ENCODE measurements at places on chromosomes 16 and 17.

DNA sequence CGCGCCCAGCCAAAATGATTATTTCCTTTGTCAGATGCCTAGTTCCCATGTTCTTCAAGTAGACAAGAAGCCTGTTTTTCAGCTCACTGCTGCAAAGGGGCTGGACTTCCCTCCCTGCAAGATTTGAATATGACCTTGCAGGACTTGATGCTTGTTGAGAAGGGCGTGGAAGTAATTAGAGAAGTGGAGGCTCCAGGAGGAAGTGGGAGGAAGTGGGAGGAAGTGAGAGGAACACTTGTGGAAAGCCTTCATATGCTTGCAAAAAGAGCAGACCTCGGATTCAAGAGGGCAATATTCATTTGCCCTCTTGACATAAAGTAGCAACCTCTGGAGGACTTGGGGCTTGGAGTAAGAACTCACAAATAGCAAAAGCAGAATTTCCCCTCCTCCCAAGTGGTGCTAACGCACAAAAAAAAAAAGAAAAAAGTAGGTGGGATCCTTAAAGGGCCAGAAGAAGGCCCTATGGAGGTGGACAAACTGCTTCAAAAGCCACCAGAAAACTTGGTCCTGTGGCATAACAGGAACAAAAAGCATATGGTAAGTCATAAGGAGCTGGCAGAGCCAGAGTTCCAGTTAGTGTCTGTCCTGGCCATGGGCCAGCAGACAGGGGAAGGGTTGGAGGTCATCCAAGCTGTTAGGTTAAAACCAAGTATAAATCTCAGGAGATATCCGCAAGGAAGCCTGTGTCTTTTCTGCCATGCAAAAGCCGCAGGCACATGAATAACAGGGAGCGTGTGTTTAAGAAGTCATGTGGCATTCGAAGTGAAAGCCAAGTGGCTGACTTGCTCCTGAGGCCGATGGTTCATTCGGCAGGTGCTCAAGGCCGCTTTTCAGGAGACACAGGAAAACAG lies 20.6 kb upstream of the PRKAR1A start:
- DNase-seq = peak; percentile 41

GRCh38 chr17:69856946-69857345 lies 218.1 kb upstream of the KCNJ16 start:
- no peak for DNase-seq

- no peak for DNase-seq
Measured at GRCh38 chr16:47774661-47775060, 313.5 kb downstream of the PHKB start.

GRCh38 chr17:79188685-79189084 lies 114.1 kb downstream of the ENGASE start:
- DNase-seq = no peak

- no peak for DNase-seq
Measured at GRCh38 chr16:85047867-85048455, 20.4 kb downstream of the KIAA0513 start.

DNA sequence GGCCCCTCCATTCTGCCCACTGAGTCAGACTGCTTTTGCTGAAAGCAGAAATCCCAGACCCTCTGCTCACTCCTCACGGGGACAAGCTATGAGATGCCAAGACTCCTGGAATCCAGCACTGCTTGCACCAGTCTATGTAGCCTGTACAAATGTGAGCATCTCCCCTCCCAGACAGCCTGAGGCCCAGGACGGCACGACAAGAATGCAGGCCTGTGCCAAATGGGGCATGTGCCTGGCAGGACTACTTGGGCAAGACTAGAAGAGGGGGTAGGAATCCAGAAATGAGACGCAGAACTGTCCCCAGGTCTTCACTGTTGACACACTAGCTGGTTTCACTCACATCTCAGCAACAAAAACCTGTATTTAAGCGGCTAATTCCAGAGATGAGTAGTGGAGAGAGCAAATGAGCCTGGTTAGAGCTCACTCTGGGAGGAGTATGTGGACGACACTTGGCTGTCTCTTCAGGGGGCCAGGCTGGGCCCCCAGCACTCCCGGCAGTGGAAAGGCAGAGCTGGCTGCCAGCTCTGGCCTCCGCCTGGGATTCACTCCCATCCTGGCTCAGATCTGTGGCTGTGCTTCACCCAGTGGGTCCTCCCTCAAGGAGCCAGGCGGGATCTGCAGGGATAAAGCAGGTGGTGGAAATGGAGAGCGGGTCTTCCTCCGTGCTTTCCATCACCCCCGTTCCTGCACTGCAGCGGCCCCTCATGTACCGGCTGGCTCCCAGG lies 2.9 kb upstream of the MYO1C start:
- no peak for DNase-seq

DNA sequence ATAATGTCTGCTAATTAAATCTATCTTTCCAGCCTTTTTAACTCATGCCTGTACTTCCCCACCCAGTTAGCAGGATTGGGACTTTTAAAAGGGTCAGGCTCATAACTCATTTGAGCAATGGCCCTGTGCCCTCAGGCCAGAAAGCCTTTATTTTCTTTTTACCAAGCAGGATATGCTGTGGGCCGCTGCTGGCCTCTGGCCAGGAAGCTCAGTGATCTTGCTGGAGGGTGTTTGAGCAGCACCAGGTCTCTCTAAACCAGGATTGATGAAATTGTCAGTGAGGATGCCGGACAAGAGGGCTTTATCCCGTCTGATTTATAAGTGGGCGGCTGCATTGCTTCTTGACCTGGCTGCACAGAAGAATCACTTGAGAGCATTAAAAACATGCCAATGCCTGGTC lies 187.8 kb downstream of the RAB11FIP4 start:
- no peak for DNase-seq

GRCh38 chr17:75352079-75352569 lies 53.4 kb downstream of the GRB2 start:
- no peak for DNase-seq

- DNase-seq = no peak
Measured at GRCh38 chr17:4577386-4577993, 6.8 kb upstream of the SMTNL2 start.

DNA sequence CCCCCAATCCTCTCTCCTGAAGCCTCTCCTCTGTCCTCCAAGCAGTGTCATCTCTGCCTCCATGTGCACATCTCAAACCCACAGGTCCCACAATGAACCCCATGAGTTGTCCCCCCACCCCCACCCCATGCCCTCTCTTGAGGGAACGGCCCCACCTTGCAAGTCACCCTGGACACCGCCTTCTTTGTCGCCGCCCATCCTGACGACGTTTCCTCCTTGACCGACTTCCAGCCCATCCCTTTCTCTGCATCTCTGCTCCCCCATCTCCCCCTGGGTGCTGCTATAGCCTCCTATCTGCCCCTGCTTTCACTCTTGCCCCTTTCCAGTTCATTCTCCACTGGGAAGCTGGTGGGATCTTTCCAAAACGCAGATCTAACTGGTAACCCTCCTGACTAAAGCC lies 1.7 kb upstream of the SPATA20 start:
- no peak for DNase-seq

GRCh38 chr17:63685041-63685440 lies 14.9 kb downstream of the LIMD2 start:
- no peak for DNase-seq

GRCh38 chr17:75270218-75270965 lies 639 bp downstream of the MIF4GD start:
- DNase-seq = peak; percentile 66

DNA sequence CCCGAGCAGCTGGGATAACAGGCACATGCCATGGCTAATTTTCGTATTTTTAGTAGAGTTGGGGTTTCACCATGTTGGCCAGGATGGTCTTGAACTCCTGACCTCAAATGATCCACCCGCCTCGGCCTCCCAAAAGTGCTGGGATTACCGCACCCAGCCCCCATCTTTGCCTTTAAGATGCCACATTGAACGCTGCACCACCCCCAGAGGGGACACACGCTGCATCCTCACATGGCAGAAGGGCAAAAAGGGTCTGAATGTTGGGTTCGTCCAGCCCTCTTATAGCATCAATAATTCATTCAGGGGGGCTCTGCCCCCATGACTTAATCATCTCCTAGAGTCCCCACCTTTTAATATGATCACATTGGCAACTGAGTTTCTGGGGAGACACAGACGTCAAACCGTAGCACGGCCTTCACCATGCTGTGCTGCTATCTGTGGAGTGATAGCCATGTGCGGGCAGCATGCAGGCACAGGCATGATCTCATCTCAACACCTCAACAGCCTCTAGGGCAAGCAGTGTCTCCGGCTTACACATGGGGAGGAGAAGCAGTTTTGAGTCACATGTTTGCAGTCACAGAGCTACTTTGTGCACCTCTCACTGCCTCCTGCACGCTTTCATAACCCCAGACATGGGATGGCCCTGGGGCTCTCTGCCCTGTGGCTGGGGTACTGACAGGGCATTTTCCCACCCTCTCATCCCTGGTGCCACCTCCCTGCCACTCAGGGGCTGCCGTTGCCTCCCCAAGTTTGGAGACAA lies 30.0 kb downstream of the IL21R start:
- no peak for DNase-seq

GRCh38 chr17:39738568-39738901 lies 797 bp downstream of the GRB7 start:
- DNase-seq = no peak

GRCh38 chr17:1055751-1056645 lies 59.1 kb downstream of the TIMM22 start:
- DNase-seq = peak; percentile 68

DNA sequence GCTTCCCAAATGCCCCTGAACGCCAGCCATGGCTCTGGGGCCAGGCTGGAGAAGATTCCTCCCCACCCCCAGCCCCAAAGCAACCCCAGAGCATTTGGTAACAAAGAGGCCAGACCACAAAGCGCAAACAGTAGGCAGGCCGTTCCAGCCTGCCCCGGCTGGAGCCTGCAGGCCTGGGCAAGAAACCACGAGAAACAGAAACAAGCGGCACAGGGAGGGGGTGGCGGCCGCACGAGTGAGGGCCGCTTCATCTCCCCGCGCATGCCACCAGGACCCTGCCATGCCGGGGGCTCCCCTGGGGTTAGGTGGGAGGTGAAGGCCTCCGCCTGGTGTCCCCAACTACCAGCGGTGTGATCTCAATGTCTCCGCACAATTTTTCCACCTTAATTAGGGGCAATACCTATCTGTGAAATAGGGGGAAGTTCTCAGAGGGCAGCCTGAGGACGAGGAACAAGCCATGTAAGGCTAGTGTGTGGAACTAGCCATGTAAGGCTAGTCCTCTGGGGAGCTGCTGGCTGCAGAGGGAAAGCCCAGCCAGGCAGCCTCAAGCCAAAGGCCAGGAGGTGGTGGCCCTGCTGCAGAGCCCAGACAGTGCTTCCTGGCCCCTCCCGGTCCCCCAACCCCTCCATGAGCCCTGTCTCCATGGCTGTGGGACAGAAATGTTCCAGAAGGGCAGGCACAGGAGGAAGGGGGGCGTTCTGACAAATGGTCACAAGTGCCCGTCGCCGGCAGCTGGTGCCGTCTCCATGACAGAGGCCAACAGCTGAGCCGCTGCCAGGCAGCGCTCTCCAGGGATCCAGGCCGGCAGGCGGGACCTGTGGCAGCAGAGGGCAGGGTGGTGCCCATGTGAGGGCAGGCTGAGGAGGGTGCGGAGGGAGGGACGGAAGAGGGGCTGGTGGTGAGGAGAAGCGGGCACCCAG lies 14.5 kb upstream of the MTSS2 start:
- DNase-seq = no peak

GRCh38 chr16:59892376-59892775 lies 1158.3 kb upstream of the GOT2 start:
- no peak for DNase-seq

GRCh38 chr17:7112510-7113108 lies 2.0 kb downstream of the ASGR2 start:
- DNase-seq = no peak

DNA sequence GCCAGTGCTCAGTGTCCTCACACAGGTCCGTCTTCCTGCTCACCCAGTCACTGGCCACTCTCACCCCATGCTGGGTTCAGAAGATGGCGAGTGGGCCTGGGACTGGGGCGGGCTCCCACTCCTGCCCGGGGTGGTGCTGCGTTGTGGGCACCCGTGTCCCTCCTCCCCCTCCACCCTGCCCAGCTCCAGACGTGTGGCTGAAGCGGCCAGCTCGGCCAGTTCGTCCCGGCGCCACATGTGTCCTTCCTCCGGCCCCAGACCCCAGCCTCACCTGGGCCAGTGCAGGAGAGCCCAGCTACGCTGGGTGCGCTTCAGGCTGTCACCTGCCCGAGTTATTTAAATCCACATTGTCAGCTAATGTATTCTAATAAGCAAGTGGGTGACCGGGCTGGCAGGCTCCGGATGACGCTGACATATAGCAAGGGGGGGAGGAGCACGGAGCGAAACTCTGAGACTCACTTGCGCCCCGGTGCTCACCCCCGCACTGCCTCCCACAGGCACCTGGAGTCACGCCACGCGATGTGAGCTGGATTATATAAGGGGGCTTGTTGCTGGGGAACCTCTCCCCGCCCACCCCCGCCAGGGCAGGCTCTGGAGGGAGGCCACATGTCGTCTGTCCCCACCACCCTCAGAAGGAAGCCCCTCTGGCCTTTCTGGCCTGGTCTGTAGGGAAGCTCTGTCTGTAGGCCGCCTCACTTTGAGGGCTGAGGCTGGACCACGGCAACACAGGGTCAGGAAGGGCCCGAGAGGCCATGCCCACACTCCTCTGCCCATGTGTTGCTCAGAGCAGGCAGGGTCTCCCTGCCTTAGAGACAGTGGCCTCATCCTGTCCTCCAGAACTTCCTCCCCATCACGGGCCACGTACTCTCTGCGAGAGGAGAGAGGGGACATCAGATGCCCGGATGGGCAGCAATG lies 7.1 kb upstream of the BAIAP2 start:
- no peak for DNase-seq

- DNase-seq = peak; percentile 30
Measured at GRCh38 chr16:84700446-84701300, 873 bp downstream of the USP10 start.

GRCh38 chr17:5381542-5381941 lies 37.9 kb downstream of the NUP88 start:
- DNase-seq = no peak

All from germinal center (tissue), 1 donor.